ENCODE measurements at places on chromosomes 3 and 15.

GRCh38 chr15:91954292-91954691 lies 100.8 kb downstream of the SLCO3A1 start:
- DNase-seq = no peak

DNA sequence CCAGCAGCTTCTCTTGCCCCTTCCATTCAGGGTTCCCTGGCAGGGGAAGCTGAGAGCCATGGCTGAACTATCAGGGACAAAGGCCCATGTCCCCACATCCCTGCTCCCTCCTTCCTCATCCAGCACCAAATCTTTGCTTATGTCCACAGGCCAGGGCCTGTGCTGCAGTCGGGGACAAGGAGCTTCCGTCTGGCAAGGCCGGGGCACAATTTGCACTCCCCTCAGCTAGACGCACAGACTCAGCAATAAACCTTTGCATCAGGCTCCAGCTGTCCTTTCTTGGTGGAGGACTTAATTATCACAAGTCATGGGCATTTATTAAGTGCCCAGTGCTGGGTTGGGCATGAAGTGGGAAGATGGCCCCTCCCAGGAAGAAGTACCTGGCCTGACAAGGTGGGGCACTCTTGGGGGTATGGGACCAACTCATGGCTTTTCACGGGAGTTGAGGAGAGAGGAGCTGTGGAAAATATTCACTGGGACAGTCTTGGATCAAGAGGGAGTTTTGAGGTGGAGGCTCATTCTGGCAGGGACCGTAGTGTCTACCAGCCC lies 4.9 kb downstream of the GNAT1 start:
- no peak for DNase-seq

GRCh38 chr15:100559330-100559729 lies 30.6 kb upstream of the CERS3 start:
- no peak for DNase-seq

- DNase-seq = no peak
Measured at GRCh38 chr3:186268616-186269448, 93.2 kb downstream of the DGKG start.

GRCh38 chr3:25904206-25904605 lies 114.3 kb downstream of the OXSM start:
- no peak for DNase-seq

DNA sequence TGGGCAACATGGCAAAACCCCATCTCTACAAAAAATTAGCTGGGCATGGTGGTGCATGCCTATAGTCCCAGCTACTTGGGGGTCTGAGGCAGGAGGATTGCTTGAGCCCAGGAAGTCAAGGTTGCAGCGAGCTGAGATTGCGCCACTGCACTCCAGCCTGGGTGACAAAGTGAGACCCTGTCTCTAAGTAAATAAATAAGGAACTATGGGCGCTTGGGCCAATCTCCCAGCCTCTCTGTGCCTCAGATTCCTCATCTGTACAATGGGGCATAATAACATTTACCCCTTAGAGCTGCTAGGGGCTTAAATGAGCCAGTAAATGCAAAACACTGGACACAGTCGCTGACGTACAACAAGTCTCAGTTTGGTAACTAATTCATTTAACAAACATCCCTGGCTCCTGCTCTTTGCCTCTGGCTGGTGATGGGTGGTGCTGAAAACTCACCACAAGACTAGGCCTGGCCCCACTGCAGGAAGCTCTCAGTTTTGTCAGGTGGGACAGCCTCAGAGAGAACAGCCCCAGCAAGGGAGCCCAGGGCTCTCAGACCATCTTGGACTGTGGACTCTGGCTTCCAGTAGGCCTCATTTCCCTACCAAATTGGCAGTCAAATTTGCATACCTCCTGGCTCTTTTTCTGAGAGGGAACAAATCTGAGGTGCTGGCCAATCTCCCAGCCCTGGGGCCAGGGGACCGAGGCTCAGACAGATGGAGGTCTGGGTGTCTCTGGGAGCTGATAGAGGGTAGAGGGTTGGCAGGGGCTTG lies 6.4 kb upstream of the TBC1D2B start:
- DNase-seq = no peak

DNA sequence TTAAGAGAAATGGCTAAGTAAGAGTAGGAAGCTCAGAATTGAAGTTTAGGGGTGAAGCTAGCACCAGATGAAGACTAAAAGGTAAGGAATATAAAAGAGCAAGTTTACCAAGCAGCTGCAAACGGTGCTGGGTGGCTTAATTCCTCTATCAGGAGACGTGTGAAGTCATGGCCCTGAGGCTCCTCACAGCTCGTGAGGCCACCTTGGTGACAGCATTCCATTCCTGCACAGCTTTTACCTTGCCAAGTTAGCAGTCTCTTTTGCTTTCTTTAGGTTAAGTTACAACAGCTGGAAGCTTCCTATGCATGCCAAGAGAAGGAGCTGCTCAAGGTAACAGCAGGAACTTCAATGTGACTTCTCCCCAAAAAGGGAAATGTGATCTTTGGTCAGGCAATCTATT lies 6.4 kb downstream of the TMCO5A start:
- no peak for DNase-seq

GRCh38 chr15:42939841-42940240 lies 19.3 kb upstream of the TTBK2 start:
- no peak for DNase-seq

GRCh38 chr3:9955067-9955502 lies 2.9 kb upstream of the PRRT3 start:
- DNase-seq = no peak

DNA sequence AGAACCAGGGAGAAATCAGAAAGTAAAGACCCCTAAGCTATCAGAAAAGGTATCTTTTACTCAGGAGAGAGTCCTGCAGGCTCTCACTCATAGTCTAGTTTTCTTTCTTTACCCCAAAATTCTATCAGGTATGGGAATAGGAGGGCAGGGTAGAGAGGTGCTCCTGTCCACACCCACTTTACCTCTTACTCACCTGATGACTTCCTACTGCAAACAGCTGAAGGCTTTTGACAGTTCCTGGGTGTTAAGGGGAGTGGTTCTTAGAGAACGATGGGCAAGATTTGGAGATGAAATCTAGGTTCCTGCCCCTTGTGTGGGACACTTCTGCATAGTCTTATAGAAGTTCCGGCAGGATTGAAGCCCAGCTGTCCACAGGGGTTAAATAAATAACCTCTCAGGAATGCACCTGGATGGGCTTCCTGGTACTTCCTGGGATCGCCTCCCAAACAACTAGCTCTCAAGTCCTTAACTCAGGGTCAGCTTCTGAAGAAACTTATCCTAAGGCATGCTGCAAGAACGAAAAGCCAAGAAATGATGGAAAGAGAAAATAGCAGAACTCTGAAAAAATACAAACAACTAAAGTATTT lies 10.8 kb upstream of the TNFAIP8L3 start:
- DNase-seq = no peak

- peak; percentile 6 for DNase-seq
Measured at GRCh38 chr3:116517308-116517707, 72.0 kb upstream of the LSAMP start.

DNA sequence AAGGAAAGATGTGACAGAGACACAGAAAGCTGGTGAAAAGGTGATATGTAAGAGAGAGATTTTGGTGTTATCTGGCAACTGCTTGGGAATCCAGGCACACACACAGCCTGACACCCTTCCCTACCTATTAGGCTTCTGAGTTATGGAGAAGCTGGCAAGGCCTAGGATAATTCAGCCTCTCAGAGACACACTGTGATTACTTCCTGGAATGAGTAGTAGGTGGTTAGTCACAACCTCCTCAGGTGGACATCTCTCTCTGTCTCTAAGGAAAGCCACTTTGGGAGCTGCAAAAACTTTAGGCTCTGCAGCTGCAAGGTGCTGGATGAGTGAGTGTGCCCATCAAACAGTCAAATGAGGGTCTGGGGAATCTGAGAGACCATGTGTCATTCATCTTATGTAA lies 201.9 kb downstream of the PDCD6IP start:
- DNase-seq = no peak

GRCh38 chr3:135310317-135310716 lies 515.3 kb downstream of the EPHB1 start:
- DNase-seq = no peak

GRCh38 chr3:11532931-11533391 lies 110.8 kb downstream of the VGLL4 start:
- DNase-seq = no peak

DNA sequence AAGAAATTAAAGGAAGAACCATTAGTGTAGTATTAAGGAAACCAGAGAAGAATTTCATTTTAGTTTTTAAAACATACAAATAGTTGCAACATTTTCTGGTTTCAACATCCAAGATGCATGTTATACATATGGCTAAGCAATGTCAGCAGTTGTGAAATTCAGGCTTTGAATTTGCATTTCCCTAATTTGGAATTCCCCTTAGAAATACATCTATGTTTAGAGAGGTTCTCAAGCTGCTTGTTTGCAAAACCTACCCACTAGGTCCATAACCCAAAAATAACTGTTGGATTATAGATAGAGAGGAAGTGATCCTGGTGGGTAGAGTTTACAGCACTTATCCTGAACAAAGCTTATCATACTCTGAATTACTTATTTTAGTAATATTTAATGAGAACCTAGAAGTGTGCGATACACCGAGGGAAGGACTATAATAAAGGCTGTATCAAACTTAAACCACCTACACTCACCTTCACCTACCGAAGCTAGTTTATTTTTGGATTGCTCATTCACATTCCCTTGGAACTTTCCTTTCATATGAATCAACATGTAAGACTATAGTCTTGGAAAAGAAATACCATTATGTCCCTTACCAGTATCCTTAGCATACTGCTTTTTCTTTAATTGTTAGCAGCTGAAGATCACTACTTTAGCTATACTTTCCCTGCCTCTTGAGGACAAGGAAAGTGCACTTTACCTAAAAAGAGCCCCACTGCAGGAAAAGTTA lies 60.6 kb downstream of the CHAC1 start:
- no peak for DNase-seq

DNA sequence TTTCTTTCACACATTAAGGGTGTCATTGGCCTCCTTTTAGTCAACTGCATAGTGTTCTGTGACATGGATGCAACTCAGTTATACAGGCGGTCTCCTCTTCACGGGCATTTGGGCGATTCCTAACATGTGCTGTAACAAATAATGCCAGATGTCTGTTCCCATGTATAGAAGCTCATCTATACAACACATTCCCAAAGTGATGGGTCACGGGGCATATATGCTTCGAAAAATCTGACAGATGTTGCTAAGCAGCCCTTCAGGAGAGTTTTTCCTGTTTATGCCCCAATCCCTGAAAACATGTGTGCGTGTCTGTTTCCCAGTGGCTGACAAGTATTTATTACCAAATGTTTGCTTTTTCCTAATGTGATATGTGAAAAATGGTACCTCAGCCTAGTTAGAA lies 25.8 kb downstream of the LRRK1 start:
- no peak for DNase-seq

- no peak for DNase-seq
Measured at GRCh38 chr3:128317698-128318231, 148.9 kb downstream of the DNAJB8 start.
